Stimulated activated CD8-positive, alpha-beta memory T cell treated with anti-CD3 and anti-CD28 coated beads, Interleukin-12 subunit alpha, Interleukin-12 subunit beta, amount 100 ng/mL, for 1 hour (primary cell): ENCODE measurements at places on chromosomes 5 and 9.

GRCh38 chr5:103480246-103480645 lies 82.3 kb downstream of the NUDT12 start:
- DNase-seq: no peak

- no peak for DNase-seq
These were observed 7.9 kb upstream of the NEUROG1 start for GRCh38 chr5:135543485-135544304.

- DNase-seq: no peak
These were observed 49.4 kb downstream of the PLK2 start for GRCh38 chr5:58410441-58410840.

DNA sequence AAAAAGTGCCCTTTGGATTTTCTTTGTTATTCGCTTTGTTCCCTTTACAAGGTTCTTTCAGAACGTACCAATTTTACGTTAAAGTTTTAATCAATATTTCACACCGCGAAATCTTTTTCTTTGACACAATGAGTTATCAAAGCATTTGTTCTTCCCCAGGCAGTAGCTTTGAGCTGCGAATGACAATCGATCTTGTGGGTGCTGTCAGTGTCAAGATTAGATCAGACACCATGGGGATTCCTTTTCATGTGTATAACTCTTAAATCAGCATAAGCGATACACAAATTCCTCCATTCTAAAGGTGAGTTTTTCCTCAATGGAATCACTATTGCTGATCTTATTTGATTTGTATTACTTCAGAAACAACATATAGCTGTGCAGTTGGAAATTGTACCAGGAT lies 145.5 kb downstream of the ST8SIA4 start:
- DNase-seq: no peak

DNA sequence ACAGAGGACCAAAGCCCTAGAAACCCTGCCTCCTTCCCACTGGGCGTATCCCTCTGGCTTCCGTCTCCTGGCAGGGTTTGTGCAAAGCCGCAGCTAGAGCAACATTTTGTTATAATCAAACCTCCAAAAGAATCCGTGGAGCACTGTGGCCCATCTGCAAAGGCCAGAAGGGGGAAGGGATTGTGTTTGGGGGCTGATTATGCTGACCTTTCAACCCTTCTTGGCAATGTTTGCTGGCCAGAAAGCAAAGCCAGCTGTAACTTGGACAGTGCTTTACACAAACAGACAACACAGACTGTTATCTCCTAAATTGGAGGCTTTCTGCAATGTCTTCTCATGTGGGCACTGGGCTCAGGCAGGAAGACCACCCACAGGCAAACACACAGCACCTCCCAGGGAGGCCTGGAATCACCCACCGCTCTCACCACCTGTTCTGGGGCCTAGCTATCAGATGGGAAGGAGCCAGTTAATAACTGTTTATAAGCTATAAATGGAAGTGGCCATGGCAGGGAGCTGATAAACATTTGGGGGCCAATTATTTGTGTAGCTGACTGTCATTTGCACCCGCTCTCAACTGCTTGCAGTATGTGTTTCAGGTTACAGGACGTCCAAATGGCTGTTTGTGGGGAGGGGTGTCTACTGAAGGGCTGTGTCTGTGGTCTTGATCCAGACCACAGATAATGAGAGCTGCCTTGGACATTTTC lies 121.6 kb upstream of the ERCC6L2 start:
- DNase-seq: no peak

DNA sequence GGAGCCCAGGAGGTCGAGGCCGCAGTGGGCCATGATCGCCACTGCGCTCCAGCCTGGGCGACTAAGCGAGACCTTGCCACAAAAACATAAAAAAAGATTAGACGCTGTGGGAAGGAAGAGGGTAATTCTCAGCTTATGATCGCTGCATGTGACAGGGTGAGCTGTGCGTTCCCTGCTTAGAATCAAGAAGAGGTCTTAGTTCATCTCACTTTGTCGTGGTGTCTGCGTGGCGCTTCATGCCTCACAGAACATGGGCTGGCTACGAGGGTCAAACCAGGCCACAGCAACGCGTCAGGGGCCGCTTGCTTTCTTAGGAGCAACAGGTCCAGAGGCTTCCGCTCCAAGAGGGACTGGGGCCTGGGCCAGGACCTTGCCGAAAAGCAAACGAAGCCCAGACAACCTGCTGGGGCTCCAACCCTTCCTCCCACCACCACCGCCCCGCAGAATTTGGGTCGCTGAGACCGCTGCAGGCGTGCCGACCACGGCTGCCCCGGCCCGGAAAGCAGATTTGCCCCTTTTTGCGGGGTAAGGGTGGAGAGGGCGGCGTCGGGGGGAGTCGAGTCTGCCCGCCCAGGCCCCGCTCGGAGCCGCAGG lies 10.0 kb upstream of the GRIN1 start:
- no peak for DNase-seq

GRCh38 chr9:96253059-96253696 lies 48.8 kb downstream of the HSD17B3 start:
- no peak for DNase-seq

DNA sequence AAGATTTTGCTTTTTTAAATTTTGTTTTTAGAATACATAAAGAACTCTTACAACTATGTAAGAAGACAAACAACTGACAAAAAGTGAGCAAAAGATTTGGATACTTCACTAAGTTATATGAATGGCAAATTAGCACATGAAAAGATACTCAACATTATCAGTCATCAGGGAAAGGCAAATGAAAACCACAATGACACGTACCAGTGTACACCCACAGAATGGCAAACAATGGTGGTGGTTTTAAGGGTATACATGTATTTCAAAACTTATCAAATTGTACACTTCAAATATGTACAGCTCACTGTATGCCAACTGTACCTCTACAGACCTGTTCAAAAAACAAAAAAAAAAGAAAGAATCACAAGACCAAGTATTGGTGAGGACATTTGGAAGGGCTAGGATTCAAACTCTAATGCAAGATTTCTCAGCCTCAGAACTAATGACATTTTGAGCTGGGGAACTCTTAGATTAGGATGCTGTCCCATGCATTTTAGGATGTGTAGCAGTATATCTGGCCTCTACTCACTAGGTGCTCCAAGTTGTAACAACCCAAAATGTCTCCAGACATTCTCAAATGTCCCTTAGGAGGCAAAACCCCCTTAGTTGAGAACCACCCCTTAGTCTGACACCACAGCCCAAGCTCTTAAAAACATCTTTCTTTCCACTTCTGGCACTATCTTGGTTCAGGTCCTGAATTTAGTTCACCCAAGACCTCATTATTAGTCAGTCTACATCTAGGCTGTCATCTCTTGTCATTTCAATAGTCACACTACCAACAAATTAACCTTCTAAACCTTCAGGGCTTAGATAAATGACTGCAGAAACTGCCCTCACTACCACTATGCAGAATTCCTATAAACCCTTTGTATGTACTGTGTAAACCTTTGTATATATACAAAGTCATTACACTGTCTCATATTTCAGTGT lies 9.7 kb downstream of the SCAI start:
- no peak for DNase-seq

DNA sequence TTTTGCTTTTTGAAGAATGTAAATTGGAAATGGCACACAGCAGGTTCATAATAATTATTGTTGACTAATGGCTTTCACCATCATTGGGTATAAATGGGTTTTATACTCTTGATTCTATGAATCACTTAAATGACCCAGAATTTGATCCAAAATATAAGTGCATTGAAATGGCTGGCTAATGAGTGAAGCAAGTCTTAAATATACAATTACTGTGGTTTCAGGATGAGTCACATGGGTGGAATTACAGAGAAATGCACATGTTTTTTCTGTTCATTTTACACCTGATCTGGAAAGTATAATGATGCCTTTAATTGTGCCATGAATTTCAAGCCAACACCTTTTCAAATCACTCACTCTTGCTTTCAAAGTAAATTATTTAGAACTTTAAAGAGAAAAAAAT lies 380.8 kb upstream of the CD180 start:
- no peak for DNase-seq

- DNase-seq: no peak
These were observed 43.0 kb upstream of the CDH12 start for GRCh38 chr5:22896152-22896551.

GRCh38 chr5:142544946-142545649 lies 140.8 kb downstream of the FGF1 start:
- DNase-seq: no peak

DNA sequence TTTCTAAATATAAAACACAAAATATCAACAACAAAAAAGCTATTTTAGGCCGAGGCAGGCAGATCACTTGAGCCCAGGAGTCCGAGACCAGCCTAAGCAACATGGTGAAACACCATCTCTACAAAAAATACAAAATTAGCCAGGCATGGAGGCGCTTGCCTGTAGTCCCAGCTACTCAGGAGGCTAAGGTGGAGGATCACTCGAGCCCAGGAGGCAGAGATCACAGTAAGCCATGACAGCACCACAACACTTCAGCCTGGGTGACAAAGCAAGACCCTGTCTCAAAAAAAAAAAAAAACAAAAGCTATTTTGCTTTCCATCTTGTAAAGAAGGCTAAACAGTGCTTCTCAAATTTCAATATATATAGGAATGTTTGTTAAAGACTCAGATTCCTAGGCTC lies 11.3 kb downstream of the C5orf15 start:
- no peak for DNase-seq

DNA sequence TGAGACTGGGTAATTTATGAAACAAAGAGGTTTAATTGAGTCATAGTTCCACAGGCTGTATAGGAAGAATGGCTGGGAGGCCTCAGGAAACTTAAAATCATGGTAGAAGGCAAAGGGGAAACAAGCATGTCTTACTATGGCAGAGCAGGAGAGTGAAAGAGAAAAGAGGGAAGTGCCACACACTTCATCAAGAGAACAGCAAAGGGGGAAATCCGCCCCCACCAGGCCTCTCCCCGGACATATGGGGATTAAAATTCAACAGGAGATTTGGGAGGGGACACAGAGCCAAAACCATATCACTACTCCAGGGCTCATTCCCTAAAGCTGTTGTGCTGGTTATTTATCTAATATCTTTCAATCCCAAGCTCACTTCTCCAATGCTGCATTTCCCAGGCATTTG lies 50.2 kb upstream of the NR3C1 start:
- no peak for DNase-seq

GRCh38 chr5:55052383-55052931 lies 28.4 kb downstream of the GZMK start:
- no peak for DNase-seq

DNA sequence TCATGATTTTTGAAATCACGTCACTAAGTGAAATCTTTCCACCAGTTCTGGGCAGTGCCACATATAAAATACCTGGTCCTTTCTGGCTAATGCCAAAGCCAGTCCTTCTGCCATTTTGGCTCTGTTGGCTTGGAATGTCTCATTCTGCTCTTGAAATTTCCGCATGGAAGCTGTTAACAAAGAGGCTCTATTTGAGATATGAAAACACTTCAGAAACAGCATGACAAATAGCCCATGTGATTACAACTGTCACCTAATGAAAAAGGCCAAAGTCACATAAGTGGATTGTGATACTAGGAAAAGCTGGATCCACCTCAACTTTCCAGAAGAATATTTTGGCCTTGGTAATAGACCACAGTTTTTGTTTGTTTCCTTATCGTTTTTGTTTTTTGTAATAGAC lies 12.8 kb downstream of the GOLGA1 start:
- no peak for DNase-seq

- no peak for DNase-seq
These were observed 723.1 kb upstream of the RIOK2 start for GRCh38 chr5:97906135-97906534.

DNA sequence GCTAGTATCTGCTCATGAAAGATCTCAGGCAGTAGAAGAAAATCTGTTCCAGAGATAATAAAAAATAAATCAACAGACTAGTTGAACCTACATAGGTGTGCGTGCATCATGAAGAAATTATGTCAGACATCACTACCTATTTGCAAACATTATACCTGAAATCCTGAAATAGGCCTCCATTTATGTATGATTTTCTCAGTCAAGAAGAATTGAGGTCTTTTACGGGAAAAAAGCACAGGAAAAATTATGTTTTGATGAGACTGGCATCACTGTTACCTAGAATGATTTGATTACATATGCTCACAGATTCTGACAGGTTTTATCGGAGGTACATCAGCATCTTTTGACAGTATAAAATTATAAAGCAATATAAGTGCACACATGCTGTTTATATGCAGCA lies 1570.5 kb upstream of the NUDT12 start:
- no peak for DNase-seq

GRCh38 chr9:69058101-69058500 lies 22.5 kb downstream of the FXN start:
- no peak for DNase-seq

DNA sequence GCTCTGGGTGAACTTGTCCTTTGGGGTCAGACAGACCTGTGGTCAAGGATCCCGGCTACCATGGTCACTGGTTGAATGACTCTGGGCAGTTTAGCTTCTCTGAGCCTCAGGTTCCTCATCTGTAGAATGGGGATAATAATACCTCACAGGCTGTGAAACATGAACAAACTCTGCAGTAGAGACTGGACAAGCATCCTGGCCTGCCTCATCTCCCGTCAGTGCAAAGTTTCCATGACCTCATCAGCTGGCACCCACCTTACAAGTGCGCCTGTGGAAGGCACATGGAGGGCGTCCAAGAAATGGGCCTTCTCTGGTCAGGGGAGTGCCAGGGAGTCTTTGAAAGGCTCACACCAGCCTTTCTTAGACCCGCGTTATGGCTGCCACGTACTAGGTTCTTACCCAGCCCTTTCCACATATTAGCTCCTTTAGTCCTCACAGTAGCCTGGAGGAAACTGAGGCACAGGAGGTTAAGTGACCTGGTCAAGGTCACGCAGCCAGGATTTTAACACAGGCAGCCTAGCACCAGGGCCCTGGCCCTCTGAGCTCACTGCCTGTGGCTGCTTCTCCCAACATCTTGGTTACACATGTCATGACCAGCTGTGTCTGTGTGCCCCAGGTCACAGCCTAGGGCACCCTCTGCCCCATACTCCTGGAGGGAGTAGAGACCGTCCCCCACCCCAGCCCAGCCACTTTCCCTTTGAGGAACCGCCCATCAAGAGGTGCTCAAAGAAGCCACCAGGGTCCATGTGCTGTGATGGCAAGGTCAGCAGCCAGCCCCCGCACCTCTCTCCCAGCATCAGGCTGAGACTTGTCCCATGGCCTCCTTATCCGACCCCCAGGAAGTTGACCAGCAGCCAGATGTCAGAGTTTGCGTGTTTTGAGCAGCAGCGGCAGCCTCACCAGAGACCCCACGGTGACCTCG lies 39.4 kb upstream of the RPL26L1 start:
- DNase-seq: no peak

- no peak for DNase-seq
These were observed 32.4 kb downstream of the TLE1 start for GRCh38 chr9:81656871-81657337.

GRCh38 chr5:153080940-153081339 lies 409.5 kb upstream of the GRIA1 start:
- DNase-seq: no peak

DNA sequence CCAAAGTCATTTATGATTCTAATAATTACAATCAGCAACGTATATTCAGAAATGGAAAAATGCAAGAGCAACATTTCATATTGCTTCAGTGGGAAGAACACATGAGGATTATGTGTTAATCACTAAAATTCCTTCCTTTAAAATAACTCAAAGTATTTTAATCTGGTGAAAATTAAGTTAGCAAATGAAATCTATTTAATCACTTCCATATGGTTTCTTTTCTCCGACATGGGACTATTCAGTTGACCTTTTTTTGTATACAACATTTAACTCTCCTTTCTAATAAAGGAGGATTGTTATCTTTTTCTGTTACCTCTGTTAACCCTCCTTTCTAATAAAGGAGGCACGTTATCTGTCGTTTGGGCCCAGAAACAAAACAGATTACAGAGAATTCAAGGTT lies 59.9 kb downstream of the HOMER1 start:
- no peak for DNase-seq

GRCh38 chr9:34984049-34984448 lies 5.5 kb upstream of the DNAJB5 start:
- no peak for DNase-seq

- DNase-seq: no peak
These were observed 202.3 kb downstream of the LRRC70 start for GRCh38 chr5:62780888-62781287.
